ENCODE measurements at places on chromosomes 12 and 14. TPM values are rescaled to one million over a fixed set of nuclear protein-coding genes. Genes with fewer than 3 reads are reported as not detected.

The FGF23 gene
- total RNA-seq, result not detected

The NPFF gene
- total RNA-seq, result not detected

The SYT1 gene
- total RNA-seq, result 10.1 TPM

The ITPK1 gene
- 9.8 TPM for total RNA-seq

The OVCH1 gene
- under 0.01 TPM for total RNA-seq

The CD163L1 gene
- under 0.01 TPM for total RNA-seq

The GARIN6 gene
- not detected for total RNA-seq

The NANOG gene
- not detected for total RNA-seq

The APOF gene
- not detected for total RNA-seq

The CCDC85C gene
- 2.0 TPM for total RNA-seq

The LMO3 gene
- total RNA-seq, result 2.4 TPM

The KRT6C gene
- not detected for total RNA-seq

The PPP1R1A gene
- not detected for total RNA-seq

All from bronchial smooth muscle cell (primary cell).